ENCODE measurements at places on chromosomes 6 and 20. TPM values are rescaled to one million over a fixed set of nuclear protein-coding genes. Genes with fewer than 3 reads are reported as not detected.
A peak's percentile ranks its signal among the peaks of the same experiment; 100 is the strongest.

DNA sequence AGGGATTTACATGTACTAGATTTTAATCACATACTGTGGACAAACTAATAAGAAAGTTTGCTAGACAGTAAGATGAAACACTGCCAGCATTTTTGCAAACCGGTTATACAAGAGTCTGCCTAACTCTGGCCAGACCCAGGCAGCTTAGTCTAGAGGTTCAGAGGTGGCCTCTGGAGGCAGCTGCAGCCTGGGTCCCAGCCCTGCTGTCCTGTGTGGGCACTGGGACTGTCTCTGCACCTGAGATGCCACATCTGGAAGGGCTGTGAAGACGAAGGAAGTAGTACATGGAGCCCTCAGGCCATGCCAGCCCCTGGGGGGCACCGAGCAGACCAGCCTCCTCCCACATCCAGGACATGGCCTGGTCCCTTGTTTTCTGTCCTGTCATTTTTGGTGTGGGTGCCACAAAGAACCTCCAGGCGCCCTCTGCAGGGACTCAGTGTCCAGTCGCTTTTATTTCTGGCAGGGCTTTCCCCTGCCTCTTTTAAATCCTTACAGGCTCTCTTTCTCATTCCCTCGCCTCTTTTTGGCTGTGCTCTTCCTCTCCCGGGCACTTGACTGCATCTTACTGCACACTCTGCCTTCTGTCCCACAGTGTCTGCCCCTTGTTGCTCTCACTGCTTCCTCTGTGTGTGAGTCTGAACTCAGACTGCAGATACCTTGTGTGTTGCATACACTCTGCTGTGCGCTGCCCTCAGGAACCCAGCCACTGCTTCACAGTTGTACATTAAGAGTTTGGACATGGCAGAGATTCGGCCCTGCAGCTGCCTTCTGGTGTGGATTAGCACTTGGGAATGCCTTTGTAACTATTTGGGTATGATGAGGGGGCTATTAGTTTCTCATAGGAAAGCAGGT, 216.7 kb downstream of the ZDHHC14 start:
- peak; percentile 59 for DNase-seq
- H3K4me1 ChIP-seq: peaks cover 10% of the 10 kb centered on the region
- no peak overlapping the region for H3K4me3 ChIP-seq
- H3K36me3 ChIP-seq: peaks cover 2% of the 10 kb centered on the region
- no peaks in the 10 kb centered on the region for H3K27me3 ChIP-seq

GRCh38 chr20:53883098-53883911, 187.1 kb downstream of the BCAS1 start:
- DNase-seq: no peak
- H3K27ac ChIP-seq: no peak overlapping the region
- H3K4me1 ChIP-seq: peaks cover 62% of the 10 kb centered on the region
- H3K27me3 ChIP-seq: no peaks in the 10 kb centered on the region
- H3K36me3 ChIP-seq: peaks cover 8% of the 10 kb centered on the region
- no peak overlapping the region for H3K4me3 ChIP-seq

GRCh38 chr6:37713529-37714119, 15.9 kb upstream of the MDGA1 start:
- no peak for DNase-seq
- H3K27me3 ChIP-seq: peaks cover 5% of the 10 kb centered on the region
- no peak overlapping the region for H3K27ac ChIP-seq
- H3K4me1 ChIP-seq: peaks cover 18% of the 10 kb centered on the region
- H3K36me3 ChIP-seq: no peaks in the 10 kb centered on the region
- no peak overlapping the region for H3K4me3 ChIP-seq

DNA sequence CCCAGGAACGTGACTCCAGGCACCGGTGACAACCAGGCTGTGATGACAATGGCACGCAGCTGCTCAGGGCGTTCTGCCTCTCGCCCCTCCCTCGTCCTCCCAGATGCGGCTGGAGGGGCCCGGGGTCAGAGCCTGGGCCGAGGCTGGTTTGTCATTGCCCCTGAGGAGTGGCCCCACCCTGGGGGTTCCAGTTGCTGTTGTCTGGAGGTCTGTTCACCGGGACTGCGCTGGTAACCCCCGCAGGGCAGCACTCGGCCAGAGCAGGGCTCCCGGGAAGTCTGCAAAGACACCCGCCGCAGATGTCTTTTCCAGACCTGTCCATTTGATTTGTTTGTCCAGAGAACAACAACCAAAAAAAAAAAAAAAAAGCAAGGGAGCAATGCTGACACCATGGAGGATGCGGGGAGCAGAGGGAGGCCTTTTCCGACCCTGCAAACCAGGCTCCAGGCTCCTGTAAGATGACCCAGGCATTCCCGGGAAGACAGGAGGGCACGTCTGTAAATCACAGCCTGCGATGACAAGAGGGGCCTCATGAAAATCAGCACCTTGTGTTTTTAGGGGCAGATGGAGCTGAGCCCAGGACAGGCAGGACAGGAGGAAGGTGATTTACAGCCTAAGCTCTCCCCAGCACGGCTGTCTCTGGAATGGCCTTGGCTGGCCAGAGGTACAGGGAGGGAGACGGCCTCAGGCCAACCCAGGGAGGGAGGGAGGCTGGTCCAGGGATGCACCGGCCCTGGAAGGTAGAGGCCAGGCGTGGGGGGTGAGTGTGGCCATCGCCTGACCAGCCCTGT, 189.3 kb downstream of the ERMARD start:
- no peak overlapping the region for H3K4me3 ChIP-seq
- no peaks in the 10 kb centered on the region for H3K4me1 ChIP-seq
- DNase-seq: no peak
- H3K27ac ChIP-seq: no peak overlapping the region

The EGFL8 gene
- total RNA-seq: 13.1 TPM

GRCh38 chr6:89037141-89037900, 43.2 kb upstream of the PNRC1 start:
- no peak overlapping the region for H3K27ac ChIP-seq
- H3K4me3 ChIP-seq: no peak overlapping the region
- H3K36me3 ChIP-seq: peaks cover 6% of the 10 kb centered on the region
- H3K27me3 ChIP-seq: no peaks in the 10 kb centered on the region

GRCh38 chr6:33211666-33212422, 3.5 kb downstream of the RING1 start:
- H3K36me3 ChIP-seq: peaks cover 18% of the 10 kb centered on the region
- peaks cover 28% of the 10 kb centered on the region for H3K27me3 ChIP-seq
- peaks cover 29% of the 10 kb centered on the region for H3K4me1 ChIP-seq
- DNase-seq: no peak
- H3K4me3 ChIP-seq: no peak overlapping the region
- H3K27ac ChIP-seq: no peak overlapping the region

GRCh38 chr6:129733290-129733689, 23.3 kb upstream of the ARHGAP18 start:
- H3K27me3 ChIP-seq: no peaks in the 10 kb centered on the region
- H3K36me3 ChIP-seq: peaks cover 1% of the 10 kb centered on the region
- H3K4me1 ChIP-seq: peaks cover 20% of the 10 kb centered on the region
- DNase-seq: no peak
- H3K4me3 ChIP-seq: no peak overlapping the region
- no peak overlapping the region for H3K27ac ChIP-seq

- H3K27ac ChIP-seq: no peak overlapping the region
- no peaks in the 10 kb centered on the region for H3K4me1 ChIP-seq
- H3K4me3 ChIP-seq: no peak overlapping the region
- no peaks in the 10 kb centered on the region for H3K36me3 ChIP-seq
- DNase-seq: no peak
Observed at GRCh38 chr6:91171754-91172462, 585.0 kb upstream of the MAP3K7 start.

The MRAP2 gene
- not detected for total RNA-seq

- no peak overlapping the region for H3K27ac ChIP-seq
- peaks cover 11% of the 10 kb centered on the region for H3K4me1 ChIP-seq
- peak; percentile 29 for DNase-seq
- no peak overlapping the region for H3K4me3 ChIP-seq
Observed at GRCh38 chr6:42227173-42227850, 9.7 kb upstream of the MRPS10 start.

The SNTA1 gene
- 5.7 TPM for total RNA-seq

The SAMHD1 gene
- 213 TPM for total RNA-seq

DNA sequence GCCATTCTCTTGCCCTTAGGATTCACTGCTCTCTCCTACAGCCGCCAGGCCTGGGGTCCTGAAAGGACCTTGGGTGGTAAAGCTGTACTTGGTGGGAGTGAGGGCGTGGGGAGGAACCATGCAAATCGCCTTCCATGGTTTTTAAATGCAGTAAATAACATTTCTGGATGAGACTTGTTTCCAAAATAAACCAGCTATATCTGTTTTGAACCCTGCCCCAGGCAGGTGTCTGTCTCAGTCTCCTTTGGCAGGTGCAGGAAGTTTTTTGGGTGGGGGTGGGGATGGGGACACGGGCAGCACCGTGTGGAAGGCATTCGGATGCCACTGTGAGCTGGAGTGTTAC, 14.3 kb downstream of the ITPA start:
- no peak overlapping the region for H3K4me3 ChIP-seq
- DNase-seq: no peak
- H3K27me3 ChIP-seq: no peaks in the 10 kb centered on the region
- peaks cover 7% of the 10 kb centered on the region for H3K4me1 ChIP-seq
- H3K27ac ChIP-seq: no peak overlapping the region

DNA sequence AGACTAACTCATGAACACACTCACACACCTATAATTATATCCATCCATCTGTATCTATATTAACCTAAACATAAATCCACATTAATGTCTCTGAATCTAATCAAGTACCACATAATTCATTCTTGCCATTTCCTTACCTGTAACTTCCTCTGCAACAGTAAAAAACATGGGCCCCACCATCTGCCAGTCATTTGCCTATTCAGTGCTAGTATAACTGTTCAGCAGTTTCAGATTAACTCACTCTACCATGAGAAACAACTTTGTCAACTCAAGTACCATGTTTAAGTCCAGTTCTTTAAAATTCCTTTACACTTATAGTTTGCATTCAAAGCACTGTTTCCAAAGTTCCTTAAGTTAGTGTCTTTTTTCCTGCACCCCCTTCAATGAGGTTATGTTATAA, 68.8 kb downstream of the LAMP5 start:
- no peaks in the 10 kb centered on the region for H3K36me3 ChIP-seq
- DNase-seq: no peak
- H3K4me3 ChIP-seq: no peak overlapping the region
- no peaks in the 10 kb centered on the region for H3K27me3 ChIP-seq
- H3K4me1 ChIP-seq: no peaks in the 10 kb centered on the region
- H3K27ac ChIP-seq: no peak overlapping the region

The RTN4IP1 gene
- total RNA-seq: 9.4 TPM

DNA sequence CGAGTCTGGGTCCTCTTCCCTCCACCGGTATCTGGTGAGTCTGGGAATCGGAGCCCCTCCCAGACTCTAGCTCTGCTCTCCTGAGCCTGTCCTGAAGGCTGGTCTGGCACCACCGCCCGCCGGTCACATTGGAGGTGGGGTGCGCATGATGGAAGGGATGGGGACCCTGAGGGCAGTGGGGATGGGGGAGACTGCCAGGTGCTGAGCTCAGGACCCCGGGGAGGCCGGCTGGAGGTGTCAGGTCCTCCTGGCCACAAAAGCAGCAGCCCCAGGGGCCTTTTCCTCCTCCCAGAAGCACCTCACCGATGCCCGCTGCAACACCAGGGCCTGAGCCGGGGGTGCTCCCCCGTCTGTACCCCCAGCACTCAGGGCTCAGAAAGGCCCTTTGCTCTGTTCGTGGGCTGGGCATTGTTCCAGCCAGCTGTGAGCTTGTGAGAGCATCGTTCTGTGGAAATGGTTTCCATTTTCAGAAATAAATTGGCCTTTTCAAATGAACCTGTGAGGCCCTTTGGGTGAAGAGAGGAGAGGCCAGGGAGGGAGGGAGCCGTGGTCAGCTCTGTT, 2.5 kb upstream of the NPBWR2 start:
- H3K36me3 ChIP-seq: no peaks in the 10 kb centered on the region
- no peak overlapping the region for H3K27ac ChIP-seq
- H3K27me3 ChIP-seq: no peaks in the 10 kb centered on the region
- peak; percentile 33 for DNase-seq
- H3K4me3 ChIP-seq: no peak overlapping the region
- H3K4me1 ChIP-seq: peaks cover 2% of the 10 kb centered on the region

The HLA-DRB1 gene
- total RNA-seq: 228 TPM

DNA sequence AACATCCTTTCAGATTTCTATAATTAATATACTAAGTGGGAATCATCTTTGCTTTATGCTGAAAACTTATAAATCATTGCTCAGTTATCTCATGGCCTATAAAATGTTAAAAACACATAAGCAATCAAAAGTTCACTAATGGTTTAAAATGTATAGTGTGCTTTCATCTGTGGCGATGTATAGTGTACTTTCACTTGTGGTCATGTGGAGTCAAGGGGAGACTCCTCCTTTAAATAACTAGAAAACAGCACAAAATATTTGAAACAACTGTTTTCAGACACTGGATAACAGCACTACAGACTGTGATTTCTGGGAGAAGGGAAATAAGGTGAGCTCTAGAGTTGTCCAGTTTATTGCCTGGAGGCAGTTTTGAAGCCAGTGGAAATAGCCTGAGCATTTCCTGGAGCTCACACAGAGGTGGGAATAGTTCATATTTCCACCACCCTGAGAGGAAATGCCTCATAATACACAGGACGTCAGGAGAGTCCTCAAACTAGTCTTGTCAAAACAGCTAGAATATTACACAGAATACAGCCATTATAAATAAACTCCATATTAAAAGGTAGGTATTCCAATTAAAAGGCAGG, 89.4 kb downstream of the CEP162 start:
- H3K36me3 ChIP-seq: peaks cover 3% of the 10 kb centered on the region
- no peak overlapping the region for H3K27ac ChIP-seq
- no peak for DNase-seq
- H3K4me1 ChIP-seq: no peaks in the 10 kb centered on the region
- H3K27me3 ChIP-seq: no peaks in the 10 kb centered on the region

- H3K27me3 ChIP-seq: peaks cover 98% of the 10 kb centered on the region
- H3K36me3 ChIP-seq: peaks cover 5% of the 10 kb centered on the region
- H3K27ac ChIP-seq: peak overlapping the region; percentile 66
- no peak for DNase-seq
Observed at GRCh38 chr6:108164815-108165706, 761 bp upstream of the NR2E1 start.

The SAPCD1 gene
- 12.8 TPM for total RNA-seq

DNA sequence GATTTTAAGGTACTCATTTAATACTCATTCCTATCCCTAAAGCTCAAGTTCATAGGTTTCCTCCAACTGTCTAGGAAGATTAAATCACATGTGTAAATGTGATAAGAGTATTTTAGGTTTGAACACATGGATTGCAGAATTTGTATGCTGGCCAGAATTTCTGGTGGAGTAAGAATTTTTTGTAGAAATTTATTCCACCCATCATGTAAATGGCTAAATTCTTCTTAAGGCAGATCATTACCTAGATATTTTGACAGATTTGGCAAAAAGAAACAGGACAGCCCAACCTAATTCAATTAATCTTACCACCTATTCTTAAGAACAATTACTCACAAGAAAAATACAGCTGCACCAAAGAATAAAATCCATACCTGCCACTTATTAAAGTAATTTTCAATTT, 261.6 kb downstream of the GRIK2 start:
- H3K27me3 ChIP-seq: no peaks in the 10 kb centered on the region
- no peak for DNase-seq
- no peaks in the 10 kb centered on the region for H3K36me3 ChIP-seq
- no peaks in the 10 kb centered on the region for H3K4me1 ChIP-seq
- no peak overlapping the region for H3K27ac ChIP-seq

GRCh38 chr6:106180208-106180607, 94.1 kb downstream of the PRDM1 start:
- peaks cover 31% of the 10 kb centered on the region for H3K36me3 ChIP-seq
- H3K4me3 ChIP-seq: no peak overlapping the region
- H3K27ac ChIP-seq: no peak overlapping the region
- DNase-seq: no peak
- H3K4me1 ChIP-seq: peaks cover 40% of the 10 kb centered on the region
- H3K27me3 ChIP-seq: no peaks in the 10 kb centered on the region

GRCh38 chr6:2611092-2611491, 139.6 kb downstream of the MYLK4 start:
- H3K27me3 ChIP-seq: peaks cover 58% of the 10 kb centered on the region
- no peaks in the 10 kb centered on the region for H3K36me3 ChIP-seq
- H3K4me1 ChIP-seq: no peaks in the 10 kb centered on the region
- no peak overlapping the region for H3K27ac ChIP-seq
- DNase-seq: no peak
- H3K4me3 ChIP-seq: no peak overlapping the region

The TBX18 gene
- total RNA-seq: not detected

All from activated CD8-positive, alpha-beta memory T cell treated with anti-CD3 and anti-CD28 coated beads, Interleukin-2, amount 10 ng/mL, durations not matched to agents 7 days and 5 days (primary cell).